ENCODE measurements at places on chromosomes 2 and 18.

- no peak for DNase-seq
Measured at GRCh38 chr2:208356846-208357574, 49.6 kb upstream of the PTH2R start.

GRCh38 chr2:7866825-7867224, 815.0 kb upstream of the ID2 start:
- no peak for DNase-seq

DNA sequence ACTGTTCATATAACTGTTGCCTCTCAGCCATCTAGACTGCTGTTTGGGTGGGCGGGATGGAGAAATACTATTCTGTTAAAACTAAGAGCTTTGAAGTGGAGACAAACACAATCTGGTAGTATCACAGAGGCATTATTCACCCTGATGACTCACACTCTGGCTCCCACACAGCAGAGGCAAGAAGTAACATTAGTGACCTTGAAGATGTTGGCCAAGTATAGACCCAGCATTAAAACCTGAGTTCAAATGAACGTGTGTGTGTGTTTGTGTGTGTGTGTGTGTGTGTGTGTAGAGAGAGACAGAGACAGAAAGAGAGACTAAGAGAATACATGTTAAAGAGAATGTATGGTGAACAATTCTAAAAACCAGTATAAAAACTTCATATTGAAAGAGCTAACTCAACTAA, 22.5 kb upstream of the ACVR1 start:
- DNase-seq = no peak

- no peak for DNase-seq
Measured at GRCh38 chr2:69804416-69804815, 25.0 kb upstream of the GMCL1 start.

GRCh38 chr2:175624785-175625184, 377.3 kb downstream of the LNPK start:
- DNase-seq = no peak
